CMK (cell line): ENCODE measurements at places on chromosomes 6 and 20.

GRCh38 chr6:130138909-130139242 lies 83.9 kb downstream of the SAMD3 start:
- DNase-seq, result no peak

DNA sequence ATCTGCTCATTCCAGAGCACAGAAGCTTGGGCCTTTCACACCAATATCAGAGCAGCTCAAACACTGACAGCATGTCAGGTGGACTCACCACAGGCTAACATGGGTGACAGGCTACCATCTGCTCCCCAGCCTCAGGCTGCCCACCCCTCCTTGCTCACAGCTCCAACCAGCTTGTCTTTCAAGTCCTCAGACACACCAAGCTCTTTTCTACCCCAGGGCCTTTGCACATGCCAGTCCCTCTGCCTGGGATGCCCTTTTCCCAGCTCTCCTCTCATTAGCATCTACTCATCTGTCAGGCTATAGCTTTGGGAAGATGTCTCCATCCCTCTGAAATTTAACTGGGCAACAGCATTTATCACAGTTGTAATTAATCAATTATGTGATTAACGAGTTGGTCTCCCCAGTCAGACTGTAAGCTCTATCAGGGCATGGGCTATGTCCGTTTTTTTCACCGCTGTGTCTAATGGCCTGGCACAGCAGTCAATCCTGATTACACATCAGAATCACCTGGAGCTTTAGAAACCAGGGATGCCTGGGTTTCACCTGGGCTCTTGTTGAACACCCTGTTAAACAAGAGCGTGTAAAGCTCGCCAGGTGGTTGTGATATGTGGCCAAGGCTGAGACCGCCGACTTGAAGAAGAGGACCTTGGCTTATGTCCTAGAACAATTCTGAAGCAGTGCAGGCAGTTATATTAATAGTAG lies 88.9 kb upstream of the MRPS10 start:
- DNase-seq, result no peak

DNA sequence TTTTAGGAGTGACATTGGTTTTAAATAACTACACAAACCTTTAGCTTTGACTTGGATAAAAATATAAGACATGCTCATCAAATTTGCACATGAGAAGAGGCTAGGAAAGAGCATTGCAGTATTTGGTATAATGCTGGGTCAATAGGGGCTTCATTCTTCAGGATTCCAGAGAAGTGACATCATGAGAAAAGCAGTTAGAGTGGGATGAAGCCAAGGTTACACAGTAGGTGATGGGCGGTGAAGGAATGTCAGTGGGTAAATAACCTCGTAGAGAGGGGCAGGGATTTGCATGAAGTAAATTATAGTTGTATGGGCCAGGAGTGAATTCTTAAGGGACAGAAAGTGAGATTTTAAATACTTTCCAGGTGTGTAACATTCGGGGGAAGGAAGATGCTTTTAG lies 216.2 kb downstream of the RFPL4B start:
- no peak for DNase-seq

- no peak for DNase-seq
Measured at GRCh38 chr20:63795178-63795830, 35.8 kb downstream of the ZBTB46 start.

DNA sequence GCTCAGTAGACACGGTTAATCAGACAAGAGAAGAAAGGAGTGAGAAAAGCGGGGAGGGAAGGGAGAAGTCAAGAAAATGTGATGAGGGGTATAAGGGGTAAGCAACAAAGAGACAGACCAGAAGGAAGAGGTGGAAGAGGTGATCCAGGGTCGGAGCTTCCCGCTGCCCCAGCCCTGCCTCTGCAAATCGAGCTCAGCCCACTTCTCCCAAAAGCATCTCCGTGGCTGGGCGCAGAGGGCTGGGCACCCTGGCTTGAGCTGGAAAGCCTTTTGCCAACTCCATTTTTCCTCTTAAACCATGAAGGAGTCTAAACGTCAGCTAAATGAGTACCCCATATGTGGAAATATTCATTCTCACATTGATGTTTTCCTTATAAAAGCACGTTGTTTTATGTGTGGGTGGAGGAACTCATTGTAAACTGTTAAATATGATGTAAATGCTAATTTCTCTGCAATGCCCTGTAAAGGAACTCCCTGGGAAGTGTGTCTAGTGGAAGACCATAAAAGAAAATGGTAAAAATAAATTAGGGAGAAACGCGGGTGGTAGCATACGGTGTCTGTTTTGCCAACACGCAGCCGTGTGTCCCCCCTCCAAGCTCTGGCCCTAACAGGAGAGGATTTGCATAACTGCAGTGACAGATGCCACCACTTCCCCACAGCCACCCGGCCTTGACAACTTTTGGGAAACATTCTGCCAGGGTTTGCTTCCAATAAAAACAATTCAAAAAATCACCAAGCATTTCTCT lies 55.2 kb upstream of the MAFB start:
- no peak for DNase-seq

DNA sequence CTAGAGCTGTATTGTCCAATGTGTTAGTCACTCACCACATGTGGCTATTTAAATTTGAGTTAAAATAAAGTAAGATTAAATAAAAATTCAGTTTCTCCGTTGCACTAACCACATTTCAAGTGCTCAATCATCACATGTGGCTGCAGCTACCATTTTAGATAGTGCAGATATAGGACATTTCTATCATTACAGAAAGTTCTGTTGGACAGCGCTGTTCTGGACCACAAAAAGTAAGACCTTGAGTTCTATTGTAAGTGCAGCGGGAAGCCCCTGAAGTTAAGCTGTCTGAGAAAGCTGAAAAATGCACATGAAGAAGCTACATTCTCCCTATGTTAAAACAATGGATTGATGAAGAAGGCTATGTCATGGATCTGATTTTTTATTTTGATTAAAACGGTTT lies 1.1 kb downstream of the ORC3 start:
- DNase-seq, result no peak

DNA sequence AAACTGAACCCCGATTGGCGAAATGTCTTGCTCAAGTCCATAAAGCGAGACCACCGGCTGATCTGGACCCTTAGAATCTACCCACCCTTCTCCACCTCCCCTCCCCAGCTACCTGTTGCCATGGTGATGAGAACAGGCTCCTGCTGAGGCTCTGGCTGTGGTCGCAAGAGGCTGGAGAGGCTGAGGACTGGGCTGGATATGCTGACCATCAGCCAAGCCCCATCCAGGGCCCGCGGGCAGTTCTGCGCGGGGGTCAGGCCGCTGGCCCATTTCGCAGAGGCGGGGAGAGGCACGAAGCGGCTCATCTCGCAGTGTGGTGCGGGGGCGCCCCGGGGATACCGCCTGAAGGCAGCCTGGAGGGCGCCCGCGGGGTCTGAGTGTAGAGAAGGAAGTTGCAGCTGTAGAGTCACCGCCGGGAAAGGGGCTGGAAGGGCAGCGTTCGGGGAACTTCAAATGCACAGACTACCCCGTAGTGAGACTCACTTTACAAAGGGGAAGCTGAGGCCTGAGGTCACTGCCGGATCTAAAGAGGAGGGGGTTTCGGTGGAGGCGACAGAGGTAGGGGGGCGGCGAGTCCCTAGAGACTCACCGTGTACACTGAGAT lies 671 bp downstream of the TAPBP start:
- DNase-seq, result no peak

DNA sequence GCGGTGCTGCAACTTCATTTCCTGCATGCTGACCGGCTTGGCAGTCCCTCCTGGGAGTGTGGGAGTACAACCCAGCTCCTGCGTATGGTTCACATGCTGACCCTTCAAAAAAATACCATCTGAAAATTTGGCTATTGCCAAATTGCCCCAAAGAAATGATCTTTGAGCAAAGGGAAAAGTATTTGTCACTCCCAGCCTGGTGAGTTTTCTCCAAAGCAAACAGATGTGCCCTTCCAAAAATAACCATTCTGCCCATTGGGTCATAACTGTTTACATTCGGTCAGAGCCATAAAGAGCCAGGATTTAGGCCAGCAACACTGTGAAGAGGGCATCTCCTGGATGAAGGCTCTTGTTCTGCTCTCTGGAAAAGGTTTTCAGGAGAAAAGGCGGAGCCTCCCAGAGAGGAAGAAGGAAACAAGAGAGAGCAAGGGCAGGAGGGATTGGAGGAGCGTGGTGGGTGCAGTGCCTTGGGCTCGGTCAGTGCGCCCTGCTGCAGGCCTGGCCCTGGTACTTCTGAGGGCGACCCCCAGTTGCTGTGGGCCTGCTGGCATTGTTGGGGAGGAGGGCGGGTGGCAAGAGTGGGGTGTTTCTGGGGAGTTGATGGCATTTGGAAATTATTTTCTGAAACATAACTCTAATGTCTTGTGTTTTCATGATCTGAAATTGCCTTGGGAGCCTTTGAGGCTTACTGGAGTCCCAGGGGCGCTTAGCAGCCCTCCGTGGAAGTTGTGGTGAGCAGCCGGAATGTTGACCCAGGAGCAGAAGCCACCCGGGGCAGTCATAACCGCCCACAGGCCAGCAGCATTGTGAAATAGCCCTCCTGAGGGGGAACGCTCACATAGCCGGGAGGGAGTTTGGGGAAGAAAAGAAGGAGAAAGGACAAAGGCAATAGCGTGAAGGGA lies 248.4 kb downstream of the MYLK4 start:
- no peak for DNase-seq

DNA sequence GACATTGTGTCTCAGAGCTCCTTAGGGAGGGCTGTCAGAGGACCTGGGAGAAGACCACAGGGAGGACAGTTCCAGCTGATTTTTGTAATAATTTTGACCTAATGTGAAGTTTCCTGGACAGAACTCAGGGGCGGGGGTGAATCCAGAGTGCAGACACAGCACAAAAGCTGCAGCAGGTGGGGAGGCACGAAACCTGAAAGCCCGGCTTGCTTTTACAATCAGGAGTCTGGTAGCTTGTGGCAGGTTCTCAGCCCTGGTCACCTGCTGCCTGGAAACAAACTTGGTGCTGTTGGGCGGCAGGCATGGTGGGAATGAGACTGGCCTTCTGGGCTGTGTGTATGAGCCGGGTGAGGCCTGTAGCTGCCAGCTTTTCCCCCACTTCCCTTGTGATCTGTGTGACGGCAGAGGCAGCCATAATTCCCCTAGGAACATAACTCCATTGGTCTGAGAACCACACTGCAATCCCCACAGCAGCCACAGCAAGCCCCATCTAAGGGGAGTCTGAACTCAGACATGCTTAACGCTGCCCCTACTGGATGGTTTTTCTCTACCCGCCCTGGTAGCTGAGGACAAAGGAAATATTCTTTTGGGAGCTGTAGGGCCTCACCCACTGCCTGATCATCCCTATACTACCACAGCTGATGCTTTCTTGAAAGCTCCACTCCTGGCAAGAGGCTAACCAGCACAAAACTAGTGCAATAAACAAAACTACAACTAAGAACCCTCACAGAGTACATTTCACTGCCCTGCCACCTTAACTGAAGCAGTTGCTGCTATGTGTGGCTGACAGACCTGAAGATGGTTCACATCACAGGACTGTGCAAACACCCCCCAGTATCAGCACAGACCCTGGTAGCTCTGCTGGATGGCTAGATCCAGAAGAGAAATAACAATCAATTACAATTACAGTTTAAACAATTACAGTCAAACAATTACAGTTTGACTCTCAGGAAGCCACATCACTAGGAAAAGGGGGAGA lies 1055.1 kb upstream of the GJE1 start:
- no peak for DNase-seq

DNA sequence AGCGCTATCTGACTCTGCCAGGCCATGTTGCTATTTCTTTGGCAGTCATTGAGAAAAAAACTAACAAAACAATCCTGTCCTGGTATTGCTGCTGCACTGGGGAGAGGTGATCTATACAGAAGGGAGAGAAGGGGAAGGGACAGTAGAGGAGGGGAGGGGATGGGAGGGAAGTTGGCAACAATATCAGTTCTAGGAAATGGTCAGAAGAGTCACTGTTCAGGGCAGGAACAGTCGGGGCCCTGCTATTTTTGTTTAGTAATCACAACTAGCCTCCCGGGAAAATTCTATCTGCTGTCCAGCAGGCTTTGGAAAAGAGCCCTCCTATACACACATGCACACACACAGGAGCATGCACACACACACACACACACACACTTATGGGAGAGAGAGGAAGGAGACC lies 142.3 kb upstream of the CARMIL1 start:
- DNase-seq, result no peak

GRCh38 chr6:163014736-163015135 lies 287.0 kb downstream of the PACRG start:
- DNase-seq, result no peak

- no peak for DNase-seq
Measured at GRCh38 chr20:16292226-16292880, 280.9 kb downstream of the KIF16B start.

DNA sequence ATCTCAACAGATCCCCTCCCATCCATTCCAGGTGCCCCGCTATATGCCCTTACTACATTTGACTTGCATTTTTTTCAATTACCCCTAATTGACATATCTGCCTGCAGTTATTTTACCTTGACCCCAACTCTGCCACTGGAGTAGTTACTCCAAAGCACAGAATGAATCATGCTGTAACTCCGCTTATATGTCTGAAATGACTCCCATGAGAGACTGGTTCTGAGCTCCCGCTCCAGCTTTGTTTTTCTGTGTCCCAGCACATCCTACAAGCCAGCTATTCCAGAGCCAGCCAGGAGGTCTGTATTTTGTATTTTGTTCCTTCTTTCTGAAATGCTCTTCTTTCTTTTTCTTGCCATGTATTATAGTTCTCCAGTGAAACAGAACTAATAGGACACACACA lies 10.9 kb upstream of the NOX3 start:
- no peak for DNase-seq

DNA sequence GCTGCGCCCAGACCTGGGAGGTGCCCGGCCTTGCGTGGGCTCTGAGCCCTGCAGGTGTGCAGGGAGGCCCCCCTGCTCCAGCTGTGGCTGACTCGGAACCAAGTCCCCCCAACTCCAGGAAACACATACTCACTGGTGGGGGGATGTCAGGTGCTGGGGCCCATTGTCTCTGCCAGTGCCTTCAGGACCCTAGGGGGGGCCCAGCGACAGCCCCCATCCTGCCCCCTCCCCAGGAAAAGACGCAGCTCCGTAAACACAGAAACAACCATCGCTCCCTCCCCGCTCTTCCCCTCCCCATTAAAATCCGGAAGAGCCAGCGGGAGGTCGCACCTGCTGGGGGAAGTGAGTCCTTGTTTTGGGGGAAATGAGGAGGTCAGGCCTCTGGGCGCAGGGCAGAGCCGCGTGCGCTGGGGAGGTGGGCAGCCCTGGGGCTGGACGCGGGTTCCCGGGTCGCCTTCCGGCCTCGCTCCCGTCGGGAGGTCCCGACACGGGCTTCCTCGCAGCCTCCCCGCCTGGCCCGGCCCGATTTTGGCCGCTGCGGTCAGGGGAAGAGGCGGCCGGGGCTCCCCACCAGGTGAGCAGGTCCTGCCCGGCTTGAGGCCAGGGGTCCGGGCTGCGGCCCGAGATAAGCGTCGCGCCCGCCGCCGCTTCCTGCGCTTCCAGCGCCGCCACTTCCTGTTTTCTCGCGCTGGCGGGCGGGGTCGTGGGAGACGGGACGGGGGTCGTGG lies 6.2 kb downstream of the C20orf204 start:
- no peak for DNase-seq
